ENCODE measurements at places on chromosomes 6 and 20. TPM values are rescaled to one million over a fixed set of nuclear protein-coding genes. Genes with fewer than 3 reads are reported as not detected.

ALDH8A1 gene
- total RNA-seq: 0.11 TPM

ADA gene
- total RNA-seq: 53.5 TPM

SMLR1 gene
- total RNA-seq: not detected

C20orf96 gene
- total RNA-seq: 10.4 TPM

KPNA5 gene
- total RNA-seq: 1.9 TPM

POFUT1 gene
- total RNA-seq: 42.9 TPM

TXNDC5 gene
- 150 TPM for total RNA-seq

LRRN4 gene
- not detected for total RNA-seq

EYA2 gene
- 2.2 TPM for total RNA-seq

Measured in A549 treated with GW870086 at 1 μM for 4 hours (cell line).